Effector memory CD4-positive, alpha-beta T cell (primary cell): ENCODE measurements at places on chromosomes 7 and 10.

- DNase-seq, result no peak
These were observed 7.6 kb downstream of the TCF7L2 start for GRCh38 chr10:112957640-112958092.

DNA sequence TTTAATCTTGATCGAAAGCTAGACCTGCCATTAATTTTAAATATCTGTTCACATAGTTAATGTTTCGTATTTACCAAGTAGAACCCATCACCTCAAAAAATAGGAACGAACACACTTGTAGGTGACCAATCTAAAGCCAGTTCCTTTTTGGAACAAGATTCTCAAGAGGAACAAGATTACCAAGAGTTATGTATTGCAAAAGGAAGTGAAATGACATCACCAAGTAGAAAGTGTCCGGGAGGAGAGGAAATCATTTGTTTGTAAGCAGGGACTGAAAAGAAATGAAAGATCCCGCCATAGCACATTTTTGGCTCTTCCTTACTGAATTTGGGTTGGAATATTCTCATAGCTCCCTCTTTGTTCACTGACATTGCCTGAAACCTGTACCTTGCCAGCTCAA, 1200.5 kb downstream of the SORCS1 start:
- no peak for DNase-seq

DNA sequence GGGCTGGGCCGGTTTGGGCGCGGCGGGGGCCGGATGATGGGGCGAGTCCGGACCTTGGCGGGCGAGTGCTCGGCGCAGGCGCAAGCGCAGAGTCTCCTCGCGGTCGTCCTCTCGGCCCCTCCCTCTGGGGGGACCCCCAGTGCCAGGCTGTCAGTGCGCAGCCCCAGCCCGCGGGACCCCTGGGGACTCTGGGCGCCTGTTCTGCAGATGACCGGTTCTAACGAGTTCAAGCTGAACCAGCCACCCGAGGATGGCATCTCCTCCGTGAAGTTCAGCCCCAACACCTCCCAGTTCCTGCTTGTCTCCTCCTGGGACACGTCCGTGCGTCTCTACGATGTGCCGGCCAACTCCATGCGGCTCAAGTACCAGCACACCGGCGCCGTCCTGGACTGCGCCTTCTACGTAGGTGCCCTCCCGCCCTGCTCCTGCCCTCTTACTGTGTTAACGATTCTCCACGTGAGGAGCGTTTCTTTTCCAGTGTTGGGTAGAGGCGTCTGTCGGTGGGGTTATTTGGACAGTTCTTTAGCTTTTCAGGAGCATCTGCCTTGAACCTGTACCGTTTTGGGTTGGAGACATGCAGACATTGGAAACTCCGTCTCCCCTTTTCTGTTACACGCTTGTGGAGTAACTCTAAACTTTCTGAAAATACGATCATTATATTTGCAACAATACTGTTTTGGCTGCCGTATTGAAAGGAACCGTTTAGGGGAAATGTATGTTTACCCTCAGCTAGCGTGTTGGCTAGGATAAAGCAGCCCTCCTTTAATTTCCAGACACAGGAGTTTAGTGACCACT, 706 bp downstream of the BUB3 start:
- DNase-seq, result no peak

GRCh38 chr10:44424957-44425356, 40.1 kb upstream of the CXCL12 start:
- no peak for DNase-seq

- no peak for DNase-seq
These were observed 11.0 kb downstream of the PHKG1 start for GRCh38 chr7:56081626-56082340.

DNA sequence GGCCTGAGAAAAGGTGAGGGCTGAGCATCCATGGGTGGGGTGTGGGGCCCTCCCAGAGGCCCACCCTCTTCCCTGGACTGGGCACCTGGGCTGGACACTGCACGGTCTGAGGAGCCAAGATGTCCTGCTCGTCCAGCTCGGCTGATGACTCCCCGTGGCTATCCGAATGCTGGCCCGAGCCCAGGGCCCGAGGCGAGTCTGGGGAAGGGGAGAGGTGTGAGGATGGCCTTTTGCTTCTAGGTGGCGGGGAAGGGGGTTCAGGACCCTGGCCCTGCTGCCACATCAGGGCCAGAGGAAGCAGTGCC, 7.1 kb downstream of the NACAD start:
- no peak for DNase-seq

GRCh38 chr7:11714205-11714604, 117.8 kb downstream of the THSD7A start:
- DNase-seq, result no peak

- no peak for DNase-seq
These were observed 47.7 kb downstream of the RBM17 start for GRCh38 chr10:6136215-6137201.

DNA sequence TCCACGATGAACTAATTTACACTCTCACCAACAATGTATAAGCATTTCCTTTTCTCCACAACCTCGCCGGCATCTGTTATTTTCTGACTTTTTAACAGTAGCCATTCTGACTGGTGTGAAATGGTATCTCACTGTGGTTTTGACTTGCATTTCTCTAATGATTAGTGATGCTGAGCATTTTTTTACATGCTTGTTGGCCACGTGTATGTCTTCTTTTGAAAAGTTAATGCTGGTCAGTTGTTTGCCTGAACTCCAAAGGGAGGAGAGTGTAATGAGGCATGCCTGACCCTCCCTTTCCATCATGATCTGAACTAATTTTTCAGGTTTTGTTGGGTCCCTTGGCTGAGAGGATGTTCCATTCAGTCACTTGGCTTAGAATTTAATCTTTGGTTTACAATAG, 50.7 kb upstream of the SVIL start:
- no peak for DNase-seq

- no peak for DNase-seq
These were observed 25.9 kb upstream of the C10orf71 start for GRCh38 chr10:49273082-49273465.

DNA sequence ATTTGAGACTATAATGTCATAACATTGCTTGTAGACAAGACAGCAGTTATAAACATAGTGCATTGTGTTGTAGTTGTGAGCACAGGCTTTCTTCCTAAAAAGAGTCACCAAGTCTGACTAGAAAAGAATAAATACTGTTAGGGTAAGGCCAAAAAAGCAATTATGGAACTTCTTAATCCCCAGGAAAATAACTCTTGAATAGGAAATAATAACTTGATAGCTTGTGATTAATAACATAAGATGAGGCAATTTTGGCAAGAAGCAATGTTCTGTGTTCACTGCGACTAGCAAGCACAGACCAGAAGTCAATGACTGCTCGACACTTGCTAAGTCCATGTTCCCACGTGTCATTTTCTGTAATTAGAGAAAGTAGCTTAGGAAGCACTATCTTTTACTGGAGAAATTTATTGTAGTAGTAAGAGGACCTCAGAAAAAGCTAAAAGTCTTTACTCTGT, 97.1 kb downstream of the AGMO start:
- no peak for DNase-seq

GRCh38 chr10:85608706-85609105, 757.9 kb downstream of the GRID1 start:
- no peak for DNase-seq

DNA sequence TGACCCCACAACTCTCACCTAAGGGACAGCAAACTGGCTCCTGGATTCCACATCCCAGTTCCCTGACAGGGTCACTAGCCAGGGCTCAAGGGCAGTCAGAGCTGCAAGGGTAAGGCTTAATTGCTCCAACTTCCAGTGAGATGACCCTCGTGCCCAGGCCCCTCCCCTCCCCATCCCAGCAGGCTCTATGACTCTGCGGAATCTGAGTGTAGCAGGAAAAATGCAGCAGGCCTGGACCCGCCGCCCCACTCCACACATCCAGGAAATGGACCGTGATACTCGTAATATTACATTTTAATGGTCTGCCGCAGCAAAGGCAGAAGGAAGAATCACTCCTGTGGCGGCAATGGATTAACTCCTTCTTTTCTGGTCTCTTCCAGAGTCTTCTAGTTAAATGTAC, 91.7 kb upstream of the CHST15 start:
- no peak for DNase-seq

DNA sequence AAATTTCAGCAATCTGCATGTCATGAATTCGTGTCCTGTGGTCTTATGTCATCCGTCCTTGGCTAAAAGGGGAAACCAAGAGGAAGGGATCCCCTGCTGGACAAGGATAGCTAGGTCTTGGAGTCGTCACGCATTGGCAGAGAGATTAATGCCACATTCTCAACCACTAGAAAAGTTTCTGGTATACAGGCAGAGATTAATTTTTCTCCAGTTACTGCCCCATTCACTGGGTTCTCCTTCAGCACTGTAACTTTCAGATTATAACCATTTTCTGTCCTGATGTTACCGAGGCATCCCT, 1060.6 kb upstream of the AUTS2 start:
- DNase-seq, result no peak

- no peak for DNase-seq
These were observed 120.8 kb upstream of the GAD2 start for GRCh38 chr10:26095781-26096180.

- DNase-seq, result no peak
These were observed 210.4 kb downstream of the SKIDA1 start for GRCh38 chr10:21314906-21315644.

DNA sequence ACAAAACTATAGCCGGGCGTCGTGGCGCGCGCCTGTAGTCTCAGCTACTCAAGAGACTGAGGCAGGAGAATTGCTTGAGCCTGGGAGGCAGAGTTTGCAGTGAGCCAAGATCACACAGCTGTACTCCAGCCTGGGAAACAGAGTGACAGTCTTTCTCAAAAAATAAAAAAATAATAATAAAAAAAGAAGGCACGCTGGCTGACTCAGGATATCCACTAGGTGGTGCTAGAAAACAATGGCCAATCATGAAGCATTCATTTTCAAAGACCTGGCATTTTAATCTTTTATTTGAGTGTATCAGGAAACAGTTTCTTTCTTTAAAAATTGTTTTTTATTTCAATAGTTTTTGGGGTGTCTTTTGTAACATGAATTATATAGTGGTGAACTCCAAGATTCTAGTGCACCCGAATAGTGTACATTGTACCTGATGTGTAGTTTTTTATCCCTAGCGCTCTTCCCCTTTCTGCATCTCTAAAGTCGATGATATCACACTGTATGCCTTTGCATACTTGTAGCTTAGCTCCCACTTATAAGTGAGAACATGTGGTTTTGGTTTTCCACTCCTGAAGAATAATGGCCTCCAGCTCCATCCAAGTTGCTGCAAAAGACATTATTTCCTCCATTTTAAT, 88.6 kb downstream of the LYZL1 start:
- DNase-seq, result no peak

DNA sequence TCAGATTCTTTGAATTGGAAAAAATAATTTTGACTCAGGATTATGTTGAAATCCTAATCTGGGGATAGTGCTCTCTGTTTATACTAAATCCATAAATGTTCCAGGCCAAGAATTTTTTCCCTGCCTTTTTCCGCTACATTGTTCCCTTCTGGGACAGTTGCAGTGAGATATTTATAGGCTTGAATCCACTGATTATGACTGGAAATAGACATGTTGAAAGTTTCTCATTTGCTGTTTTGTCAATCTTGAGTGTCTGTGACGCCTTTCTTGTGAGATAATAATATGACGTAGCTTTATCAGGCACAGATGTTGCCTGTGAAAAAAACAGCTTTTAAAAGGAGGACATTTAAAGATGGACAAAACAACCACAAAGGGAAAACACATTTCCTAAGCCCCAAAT, 155.9 kb downstream of the ARID5B start:
- DNase-seq, result no peak

DNA sequence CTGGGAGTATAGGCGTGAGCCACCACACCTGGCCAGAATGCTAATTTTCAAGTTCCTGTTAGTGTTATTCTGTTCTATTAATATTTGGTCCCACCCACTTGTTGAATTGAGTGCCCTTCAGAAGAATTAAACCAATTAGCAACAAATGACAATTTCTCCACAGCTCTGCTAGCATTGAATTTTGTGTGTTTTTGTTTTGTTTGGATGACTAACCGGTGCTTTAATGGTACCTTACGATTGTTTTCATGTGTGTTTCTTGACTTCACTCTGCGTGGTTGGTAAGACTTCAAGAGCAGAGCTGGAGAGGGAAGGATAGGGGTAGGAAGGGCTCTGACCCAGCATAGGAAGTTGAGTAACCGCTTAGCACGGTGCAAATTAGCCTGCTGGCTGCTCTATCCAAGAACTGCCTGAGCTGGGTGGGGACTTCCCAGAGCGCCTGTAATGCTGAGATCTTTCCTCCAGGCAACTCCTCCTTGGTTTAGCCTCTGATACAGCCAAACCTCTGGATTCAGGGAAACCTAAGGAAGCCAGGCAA, 4.6 kb downstream of the ARPC1B start:
- peak; percentile 63 for DNase-seq

- no peak for DNase-seq
These were observed 12.8 kb upstream of the IRF5 start for GRCh38 chr7:128924707-128925588.

GRCh38 chr10:105714728-105715127, 1073.6 kb downstream of the SORCS3 start:
- no peak for DNase-seq

GRCh38 chr7:157771-158625, 34.4 kb upstream of the FAM20C start:
- DNase-seq, result no peak

DNA sequence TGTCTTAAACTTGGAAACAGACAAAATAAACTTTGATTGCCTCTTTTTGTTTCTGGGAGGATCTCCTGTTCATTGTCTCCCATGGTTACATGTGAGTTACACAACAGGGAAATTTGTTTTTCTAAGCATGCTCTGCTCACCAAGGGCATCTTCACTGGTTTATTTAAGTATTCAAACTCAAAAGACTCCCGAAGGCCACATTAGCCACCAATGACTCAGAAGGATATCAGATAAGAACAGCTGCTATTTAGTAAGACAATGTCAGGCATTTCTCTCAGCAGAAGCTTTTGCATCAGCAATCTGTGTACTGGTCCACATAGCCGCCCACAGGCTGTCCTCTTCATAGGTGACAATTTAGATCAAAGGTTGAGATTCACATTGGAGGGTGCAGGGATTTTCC, 19.3 kb downstream of the OR6B1 start:
- DNase-seq, result no peak

- no peak for DNase-seq
These were observed 624.3 kb upstream of the MBL2 start for GRCh38 chr10:53396876-53397275.

DNA sequence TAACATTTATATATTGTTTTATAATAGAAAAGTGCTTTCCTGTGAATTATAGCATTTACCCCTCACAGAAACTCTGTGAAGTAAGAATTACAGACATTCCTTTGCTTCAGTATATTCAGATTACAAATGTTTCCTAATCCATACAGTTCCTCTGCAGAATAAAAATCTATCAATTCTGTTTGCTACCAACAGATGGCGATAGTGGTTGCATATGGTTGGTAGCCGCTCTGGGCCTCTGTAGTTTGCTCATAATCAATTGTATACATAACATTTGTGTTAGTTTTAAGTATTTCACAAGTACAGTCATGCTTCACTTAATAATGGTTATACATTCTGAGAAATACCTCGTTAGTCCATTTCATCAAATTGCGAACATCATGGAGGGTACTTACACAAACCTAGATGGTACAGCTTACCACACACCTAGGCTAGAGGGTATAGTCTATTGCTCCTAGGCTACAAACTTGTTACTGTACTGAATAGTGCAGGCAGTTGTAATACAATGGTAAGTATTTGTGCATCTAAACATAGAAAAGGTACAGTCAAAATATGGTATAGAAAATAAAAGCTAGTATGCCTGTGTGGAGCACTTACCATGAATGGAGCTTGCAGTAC, 94.4 kb upstream of the STEAP4 start:
- DNase-seq, result no peak
